ENCODE measurements at places on chromosomes 11 and 22. TPM values are rescaled to one million over a fixed set of nuclear protein-coding genes. Genes with fewer than 3 reads are reported as not detected.

The ANKRD13D gene
- total RNA-seq: 32.0 TPM

The OR8D4 gene
- total RNA-seq: not detected

The GGA1 gene
- 17.3 TPM for total RNA-seq

The NLRP14 gene
- not detected for total RNA-seq

The LUZP2 gene
- not detected for total RNA-seq

The PNPLA3 gene
- total RNA-seq: 0.68 TPM

The FOLR3 gene
- total RNA-seq: not detected

The FKBP2 gene
- 136 TPM for total RNA-seq

The CHADL gene
- not detected for total RNA-seq

The TENM4 gene
- 0.02 TPM for total RNA-seq

The CD3D gene
- total RNA-seq: not detected

The DEPDC7 gene
- 10.1 TPM for total RNA-seq

The SLC35F2 gene
- 38.6 TPM for total RNA-seq

The FREY1 gene
- total RNA-seq: 0.25 TPM

The TESMIN gene
- total RNA-seq: 5.9 TPM

The SSTR3 gene
- not detected for total RNA-seq

The PGA3 gene
- total RNA-seq: not detected

The SCO2 gene
- total RNA-seq: 9.9 TPM

The DDTL gene
- total RNA-seq: 1.5 TPM

All from A549 treated with CORT108297 at 1 μM for 4 hours (cell line).